ENCODE measurements at places on chromosomes 7 and 10.

DNA sequence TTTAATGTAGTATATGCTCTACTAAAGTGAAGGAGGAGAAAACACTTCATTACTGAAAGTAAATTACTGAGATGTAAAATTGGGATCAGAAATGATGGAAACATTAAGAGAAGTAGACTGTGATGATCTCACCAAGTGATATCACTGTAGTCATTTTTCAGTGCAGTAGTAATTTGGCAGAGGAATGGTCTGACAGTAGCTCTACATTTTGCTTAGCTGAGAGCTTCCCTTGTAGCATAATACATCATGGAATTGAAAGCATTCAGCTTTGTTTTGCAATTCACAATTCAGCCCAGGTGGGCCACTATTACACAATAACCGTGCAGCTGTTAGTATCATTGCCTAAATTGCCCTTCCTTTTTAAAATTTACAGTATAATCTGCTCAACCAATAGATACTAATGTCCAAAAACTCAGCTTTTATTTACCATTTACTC, 19.4 kb upstream of the CABCOCO1 start:
- H3K36me3 ChIP-seq, result no peaks in the 10 kb centered on the region
- no peak for DNase-seq
- H3K4me1 ChIP-seq, result no peaks in the 10 kb centered on the region
- no peak overlapping the region for H3K27ac ChIP-seq
- H3K4me3 ChIP-seq, result no peak overlapping the region
- no peaks in the 10 kb centered on the region for H3K27me3 ChIP-seq

- peaks cover 23% of the 10 kb centered on the region for H3K4me1 ChIP-seq
- H3K4me3 ChIP-seq, result no peak overlapping the region
- no peak for DNase-seq
Observed at GRCh38 chr10:24415455-24416125, 206.7 kb downstream of the KIAA1217 start.

GRCh38 chr10:18681366-18681765, 22.1 kb downstream of the ARL5B start:
- no peak overlapping the region for H3K4me3 ChIP-seq
- peaks cover 3% of the 10 kb centered on the region for H3K36me3 ChIP-seq
- DNase-seq, result no peak
- H3K27ac ChIP-seq, result no peak overlapping the region
- H3K27me3 ChIP-seq, result no peaks in the 10 kb centered on the region

GRCh38 chr7:69126896-69127479, 471.3 kb upstream of the AUTS2 start:
- no peak overlapping the region for H3K27ac ChIP-seq
- peaks cover 7% of the 10 kb centered on the region for H3K4me1 ChIP-seq
- no peak for DNase-seq
- no peak overlapping the region for H3K4me3 ChIP-seq

GRCh38 chr7:128431221-128431620, 21.4 kb upstream of the IMPDH1 start:
- no peak for DNase-seq
- no peak overlapping the region for H3K27ac ChIP-seq
- H3K4me1 ChIP-seq, result no peaks in the 10 kb centered on the region
- H3K4me3 ChIP-seq, result no peak overlapping the region

DNA sequence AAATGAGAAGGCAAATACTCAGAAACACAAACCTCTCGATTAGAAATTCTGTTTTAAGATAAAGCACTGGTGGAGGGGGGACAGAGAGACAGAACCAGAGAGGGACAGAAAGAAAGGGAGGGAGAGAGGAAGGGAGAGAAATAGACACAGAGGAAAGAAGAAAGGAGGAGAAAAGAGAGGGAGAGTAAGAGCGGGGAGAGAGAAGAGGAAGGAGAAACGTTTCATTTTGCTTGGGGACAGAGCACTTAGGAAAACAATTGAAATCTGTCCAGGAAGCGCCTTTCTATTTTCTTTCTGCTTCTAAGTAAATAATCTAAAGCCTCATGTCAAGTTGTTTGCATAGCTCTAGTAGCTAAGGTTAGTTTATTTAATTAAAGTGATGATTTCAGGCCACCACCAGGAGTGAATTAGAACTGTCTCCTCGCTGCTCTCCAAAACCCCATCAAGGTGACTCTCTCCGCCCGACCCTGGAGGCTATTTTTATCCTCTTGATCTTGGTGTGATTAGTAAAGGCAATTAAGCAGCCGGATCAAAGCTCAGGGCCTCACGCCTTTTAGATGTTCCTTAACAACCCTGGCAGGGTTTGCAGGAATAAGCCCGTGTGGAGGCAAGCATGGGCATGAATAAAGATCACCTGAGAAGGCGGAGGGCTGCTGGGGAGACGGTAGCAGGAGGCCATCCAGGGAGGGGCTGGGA, 73.4 kb upstream of the INSIG1 start:
- H3K27ac ChIP-seq, result no peak overlapping the region
- H3K4me1 ChIP-seq, result no peaks in the 10 kb centered on the region
- DNase-seq, result no peak
- H3K36me3 ChIP-seq, result no peaks in the 10 kb centered on the region

- H3K27me3 ChIP-seq, result no peaks in the 10 kb centered on the region
- no peaks in the 10 kb centered on the region for H3K4me1 ChIP-seq
- no peak for DNase-seq
- no peaks in the 10 kb centered on the region for H3K36me3 ChIP-seq
- no peak overlapping the region for H3K27ac ChIP-seq
Observed at GRCh38 chr10:9229702-9230244, 1175.3 kb downstream of the GATA3 start.

DNA sequence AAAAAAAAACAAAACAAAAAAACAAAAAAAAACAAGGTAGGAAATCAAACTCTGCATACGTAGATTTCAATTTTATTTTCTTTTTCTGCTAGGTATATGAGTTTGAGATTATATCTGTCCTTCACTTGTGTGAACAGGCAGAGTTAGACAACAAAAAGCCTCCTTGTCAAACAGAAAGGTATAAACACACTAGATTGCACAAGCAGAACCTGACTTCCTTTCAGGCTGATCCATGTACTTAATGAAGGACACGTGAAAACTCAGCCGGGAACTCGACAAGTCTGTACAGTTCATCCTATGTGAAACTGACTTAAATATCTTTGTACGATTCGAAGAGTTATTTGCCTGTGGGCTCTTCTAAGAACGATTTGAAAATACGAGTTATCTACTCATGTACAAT, 254.1 kb downstream of the ARL4A start:
- H3K4me3 ChIP-seq, result no peak overlapping the region
- H3K27me3 ChIP-seq, result no peaks in the 10 kb centered on the region
- no peak for DNase-seq
- H3K36me3 ChIP-seq, result no peaks in the 10 kb centered on the region

GRCh38 chr10:123784646-123785045, 107.0 kb downstream of the CPXM2 start:
- H3K27me3 ChIP-seq, result no peaks in the 10 kb centered on the region
- H3K4me1 ChIP-seq, result no peaks in the 10 kb centered on the region
- H3K4me3 ChIP-seq, result no peak overlapping the region
- DNase-seq, result no peak
- peaks cover 3% of the 10 kb centered on the region for H3K36me3 ChIP-seq

GRCh38 chr7:126403040-126403439, 849.7 kb downstream of the GRM8 start:
- H3K4me3 ChIP-seq, result no peak overlapping the region
- no peaks in the 10 kb centered on the region for H3K36me3 ChIP-seq
- H3K27me3 ChIP-seq, result no peaks in the 10 kb centered on the region
- DNase-seq, result no peak

DNA sequence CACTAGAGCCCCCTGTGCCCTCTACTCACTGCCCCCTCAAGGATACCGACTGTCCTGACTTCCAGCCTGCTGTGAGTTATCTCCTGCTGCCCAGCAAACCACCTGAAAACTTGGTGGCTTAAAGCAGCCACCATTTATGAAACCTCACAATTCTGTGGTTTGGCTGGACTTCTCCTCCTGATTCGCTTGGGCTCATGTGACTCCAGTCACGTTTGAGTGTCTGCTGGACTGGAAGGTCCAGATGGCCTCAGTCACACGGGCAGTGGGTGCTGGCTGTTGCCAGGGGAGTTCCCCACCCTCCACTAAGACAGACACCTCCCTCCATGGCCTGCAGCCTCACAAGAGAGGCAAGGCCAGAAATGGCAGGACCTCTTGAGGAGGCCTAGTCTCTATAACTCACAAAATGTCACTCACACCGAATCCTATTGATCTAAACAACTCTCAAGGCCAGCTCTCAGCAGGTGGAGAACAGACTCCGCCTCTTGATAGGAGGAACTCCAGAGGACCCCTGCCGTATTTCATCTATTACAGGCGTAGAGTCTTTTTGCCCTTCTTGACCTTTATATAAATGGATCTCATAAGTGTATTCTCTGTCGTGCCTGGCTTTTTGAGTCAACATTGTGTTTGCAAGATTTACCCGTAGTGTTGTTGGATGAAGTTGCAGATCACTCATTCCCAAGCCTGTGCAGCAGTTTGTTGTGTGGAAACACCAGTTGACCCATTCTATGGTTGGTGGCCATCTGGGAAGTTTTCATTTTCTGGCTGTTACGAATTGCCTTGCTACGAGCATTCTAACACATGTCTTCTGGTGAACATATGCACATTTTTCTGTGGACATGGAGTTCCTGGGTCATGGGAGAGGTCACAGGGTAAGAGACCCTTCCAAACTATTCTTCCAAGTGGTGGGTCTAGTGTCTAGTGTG, 48.3 kb downstream of the ZMIZ1 start:
- peaks cover 4% of the 10 kb centered on the region for H3K36me3 ChIP-seq
- H3K27ac ChIP-seq, result peak overlapping the region; percentile 77
- no peak for DNase-seq
- peaks cover 69% of the 10 kb centered on the region for H3K4me1 ChIP-seq

DNA sequence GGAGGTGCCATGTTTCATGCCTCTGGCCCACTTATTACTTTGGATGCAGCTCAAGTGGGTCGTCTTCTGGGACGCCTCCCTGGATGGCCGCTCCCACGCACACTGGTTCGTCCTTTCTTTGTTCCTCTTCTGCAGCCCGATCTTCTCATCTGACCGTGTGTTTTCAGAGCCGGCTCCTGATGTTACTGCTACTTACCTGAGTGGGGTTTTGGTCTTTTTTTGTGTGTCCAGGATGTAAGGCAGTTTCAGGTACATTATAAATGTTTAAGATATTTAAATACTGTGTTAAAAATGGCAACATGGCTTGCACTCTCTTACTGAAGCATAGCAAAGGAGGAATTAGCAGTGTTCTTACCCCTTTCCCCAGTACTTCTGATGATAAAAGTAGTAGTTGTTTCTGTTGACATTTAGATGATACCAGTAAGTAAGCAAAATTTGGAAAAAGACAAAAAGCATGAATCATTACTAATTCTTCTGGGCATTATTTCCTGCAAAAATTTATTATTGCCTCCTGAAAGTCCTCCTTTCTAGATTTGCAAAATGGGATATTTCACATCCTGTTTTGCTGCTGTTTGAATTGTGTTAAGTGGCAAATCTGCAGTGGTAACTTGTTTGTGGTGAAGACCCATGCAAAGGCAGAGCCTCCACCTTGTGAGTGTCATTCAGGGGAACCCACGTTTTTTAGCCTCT, 59.4 kb downstream of the SHH start:
- H3K27me3 ChIP-seq, result no peaks in the 10 kb centered on the region
- H3K36me3 ChIP-seq, result no peaks in the 10 kb centered on the region
- no peak for DNase-seq
- peaks cover 66% of the 10 kb centered on the region for H3K4me1 ChIP-seq
- H3K4me3 ChIP-seq, result no peak overlapping the region

DNA sequence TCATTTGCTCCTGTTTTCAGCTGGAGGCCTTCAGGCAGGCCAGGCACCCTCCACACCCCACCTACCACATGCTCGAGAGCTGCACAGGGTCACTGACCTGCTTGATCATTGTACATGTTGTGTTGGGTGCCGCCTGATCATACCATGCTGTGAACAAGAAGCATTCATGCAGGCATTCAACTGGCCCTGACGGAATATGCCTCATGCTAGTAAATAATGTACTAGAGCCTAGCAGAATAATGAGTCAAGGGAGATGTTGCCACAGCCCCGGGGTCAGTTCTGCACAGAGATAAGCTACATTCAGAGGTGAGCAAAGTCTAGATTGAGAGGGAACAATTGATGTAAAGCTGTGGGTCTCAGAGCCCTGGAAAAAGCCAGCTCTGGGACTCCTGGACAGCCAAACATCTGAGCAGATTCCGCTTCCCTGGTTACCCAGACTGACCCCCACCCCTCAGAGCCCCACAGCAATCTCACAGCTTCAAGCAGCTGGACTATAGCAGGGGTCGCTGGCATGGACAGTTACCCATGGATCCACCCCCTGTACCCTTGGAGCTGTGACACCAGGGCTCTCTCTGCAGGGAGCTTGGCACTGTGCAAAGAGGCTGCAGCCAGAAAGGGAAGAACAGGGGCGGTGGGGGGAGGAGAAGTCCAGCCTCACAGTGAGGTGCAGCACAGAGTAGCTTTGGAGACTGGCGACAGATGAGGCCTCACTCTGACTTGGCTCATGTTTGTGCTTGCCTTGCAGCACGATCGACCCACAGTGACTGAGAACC, 86.6 kb downstream of the FRMPD2 start:
- no peaks in the 10 kb centered on the region for H3K27me3 ChIP-seq
- no peaks in the 10 kb centered on the region for H3K36me3 ChIP-seq
- DNase-seq, result peak; percentile 91
- no peaks in the 10 kb centered on the region for H3K4me1 ChIP-seq
- H3K27ac ChIP-seq, result no peak overlapping the region

- no peaks in the 10 kb centered on the region for H3K4me1 ChIP-seq
- H3K4me3 ChIP-seq, result no peak overlapping the region
- no peak overlapping the region for H3K27ac ChIP-seq
Observed at GRCh38 chr7:131124001-131124629, 203.6 kb upstream of the MKLN1 start.

DNA sequence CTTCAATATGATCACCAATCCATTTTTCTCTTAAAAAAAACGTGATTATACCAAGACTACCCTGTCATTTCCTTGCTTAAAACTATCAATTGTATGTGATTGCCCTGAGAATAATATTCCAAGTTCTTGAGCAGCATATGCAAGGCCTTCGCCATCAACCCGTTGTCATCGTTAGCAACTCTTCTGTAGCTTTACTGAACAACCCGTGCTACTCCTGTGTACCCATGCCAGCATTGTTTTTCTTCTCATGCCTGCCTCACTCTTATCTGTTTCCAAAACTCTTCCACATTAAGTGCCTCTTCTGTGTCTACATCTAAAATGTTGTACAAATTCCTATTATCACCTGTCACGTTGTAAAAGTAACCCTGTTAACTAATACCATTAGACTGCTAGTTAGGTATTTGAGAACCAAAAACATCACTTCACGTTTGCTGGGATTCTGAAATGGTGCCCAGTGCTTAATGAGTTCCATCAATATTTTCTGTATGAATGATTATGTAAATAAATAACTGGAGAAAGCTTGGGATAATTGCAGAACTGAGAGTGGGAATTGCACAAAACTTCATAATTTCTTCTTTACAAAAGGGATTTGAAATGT, 10.5 kb downstream of the CAV2 start:
- H3K4me3 ChIP-seq, result no peak overlapping the region
- H3K36me3 ChIP-seq, result no peaks in the 10 kb centered on the region
- no peaks in the 10 kb centered on the region for H3K27me3 ChIP-seq
- peak overlapping the region; percentile 83 for H3K27ac ChIP-seq
- DNase-seq, result no peak

- H3K4me1 ChIP-seq, result no peaks in the 10 kb centered on the region
- H3K4me3 ChIP-seq, result no peak overlapping the region
Observed at GRCh38 chr10:126302826-126303665, 85.2 kb downstream of the ADAM12 start.
